ENCODE measurements at places on chromosomes 11 and 22.

DNA sequence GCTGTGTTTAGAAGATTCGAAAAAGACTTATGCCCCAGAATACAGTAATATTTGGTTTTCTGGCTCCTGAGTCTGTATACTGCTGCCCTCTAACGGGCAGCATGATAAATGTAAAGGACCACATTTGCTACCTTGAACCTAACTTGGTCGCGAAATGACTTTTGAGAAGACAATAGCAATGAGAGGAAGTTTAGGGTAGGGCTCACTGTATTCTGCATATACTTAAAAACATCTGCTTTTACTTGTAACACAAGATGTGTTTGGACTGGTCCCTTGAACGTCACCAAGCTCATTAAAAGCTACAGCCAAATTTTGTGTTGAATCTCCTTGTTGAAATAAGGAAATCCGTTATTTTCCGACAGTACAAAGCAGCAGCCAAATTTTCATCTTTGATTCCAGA, 309.1 kb downstream of the SWAP70 start:
- DNase-seq, result peak; percentile 71

GRCh38 chr11:112613051-112613972, 347.9 kb upstream of the NCAM1 start:
- no peak for DNase-seq

DNA sequence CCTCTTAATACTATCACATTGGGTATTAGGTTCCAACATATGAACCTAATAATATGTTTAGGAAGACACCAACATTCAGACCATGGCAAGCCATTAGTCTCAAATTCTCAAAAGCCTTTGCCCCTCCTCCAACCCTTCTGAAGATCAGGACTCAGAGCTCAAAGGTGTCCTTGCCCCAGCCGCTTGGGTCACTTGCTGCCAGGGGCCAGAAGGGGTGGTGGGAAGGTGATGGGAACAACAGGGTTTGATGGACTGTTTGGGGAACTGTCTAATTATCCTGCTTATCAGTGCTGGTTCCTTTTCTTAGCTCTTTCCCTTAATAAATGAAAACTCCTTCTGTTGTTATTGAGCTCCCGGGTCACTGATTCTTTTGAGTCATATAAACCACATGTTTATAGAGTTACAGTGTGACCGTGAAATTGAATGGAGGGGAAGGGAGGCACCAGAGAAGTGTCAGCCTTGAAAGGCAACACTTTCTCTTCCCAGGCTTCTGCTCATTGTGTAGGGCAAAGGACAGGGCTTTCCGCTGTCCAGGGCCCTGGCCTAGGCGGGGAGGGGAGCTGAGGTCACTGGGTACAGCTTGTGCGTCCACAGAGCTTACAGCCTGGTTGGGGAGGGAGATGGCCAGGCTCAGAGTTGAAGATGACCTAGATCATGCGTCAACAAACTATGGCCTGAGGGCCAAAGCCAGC, 105.1 kb downstream of the FBXO7 start:
- DNase-seq, result no peak

DNA sequence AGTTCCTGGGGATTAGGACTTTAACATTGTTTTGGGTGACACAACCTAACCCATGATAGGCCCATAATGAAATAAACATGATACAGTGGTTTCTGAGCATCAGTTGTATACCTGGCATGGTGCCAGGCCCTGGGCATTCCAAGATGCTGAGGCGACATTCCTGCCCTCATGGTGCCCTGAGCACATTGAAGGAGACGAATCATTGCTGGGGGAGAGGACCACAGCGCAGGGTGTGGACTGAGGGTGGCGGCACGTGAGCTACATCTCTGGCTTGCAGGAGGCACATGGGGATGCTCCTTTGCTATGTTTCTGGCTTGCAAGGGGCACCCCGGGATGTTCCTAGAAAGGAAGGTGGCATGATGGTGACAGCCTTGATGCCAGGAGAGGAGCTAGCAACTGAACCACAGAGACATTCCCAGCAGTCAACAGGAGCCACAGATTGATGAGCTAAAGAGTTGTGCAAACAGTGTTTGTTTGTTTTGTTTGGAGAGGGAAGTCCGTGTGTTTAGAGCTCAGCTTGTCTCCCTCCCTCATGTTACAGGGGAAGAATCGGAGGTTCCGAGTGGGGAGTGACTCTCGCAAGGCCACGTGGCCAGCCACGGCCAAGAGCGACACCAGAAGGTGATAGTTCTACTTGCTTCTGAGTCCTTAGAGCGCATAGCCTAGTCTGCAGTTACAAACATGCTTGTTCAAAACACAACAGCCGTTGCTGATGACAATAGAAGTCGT, 106.4 kb downstream of the MIAT start:
- DNase-seq, result no peak

- peak; percentile 6 for DNase-seq
Observed at GRCh38 chr11:2208691-2209369, 37.2 kb upstream of the TH start.

GRCh38 chr22:45531441-45532234, 29.0 kb downstream of the FBLN1 start:
- no peak for DNase-seq

- DNase-seq, result no peak
Observed at GRCh38 chr22:20395181-20395906, 1.4 kb downstream of the ZNF74 start.

DNA sequence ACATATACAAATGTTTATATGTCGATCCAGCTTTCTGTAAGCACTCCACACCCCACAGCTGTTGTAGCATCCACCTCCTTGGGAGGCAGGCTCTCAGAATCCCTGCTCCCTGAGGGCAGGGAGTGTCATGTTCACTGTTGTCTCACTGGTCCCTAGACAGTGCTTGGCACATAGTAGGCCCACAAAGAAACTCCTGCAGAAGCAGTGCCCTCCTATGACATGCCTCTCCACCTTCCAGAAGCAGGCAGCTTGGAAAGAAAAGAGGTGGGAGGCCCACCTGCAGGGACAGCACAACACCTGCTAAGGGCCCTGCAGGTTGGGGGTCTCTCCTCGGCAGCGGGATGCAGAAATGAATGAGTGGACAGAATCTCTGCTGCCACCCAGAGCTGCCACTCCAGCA, 11.1 kb upstream of the CDC42EP2 start:
- no peak for DNase-seq

- DNase-seq, result no peak
Observed at GRCh38 chr11:118184784-118185579, 8.5 kb upstream of the SCN2B start.

- no peak for DNase-seq
Observed at GRCh38 chr11:2518983-2519340, 74.2 kb downstream of the KCNQ1 start.

- no peak for DNase-seq
Observed at GRCh38 chr11:128331317-128331716, 256.0 kb downstream of the ETS1 start.

GRCh38 chr22:50691521-50691920, 18.9 kb downstream of the SHANK3 start:
- no peak for DNase-seq

- no peak for DNase-seq
Observed at GRCh38 chr11:115256397-115257197, 247.6 kb downstream of the CADM1 start.

- no peak for DNase-seq
Observed at GRCh38 chr22:44394246-44395117, 81.7 kb upstream of the SHISAL1 start.

DNA sequence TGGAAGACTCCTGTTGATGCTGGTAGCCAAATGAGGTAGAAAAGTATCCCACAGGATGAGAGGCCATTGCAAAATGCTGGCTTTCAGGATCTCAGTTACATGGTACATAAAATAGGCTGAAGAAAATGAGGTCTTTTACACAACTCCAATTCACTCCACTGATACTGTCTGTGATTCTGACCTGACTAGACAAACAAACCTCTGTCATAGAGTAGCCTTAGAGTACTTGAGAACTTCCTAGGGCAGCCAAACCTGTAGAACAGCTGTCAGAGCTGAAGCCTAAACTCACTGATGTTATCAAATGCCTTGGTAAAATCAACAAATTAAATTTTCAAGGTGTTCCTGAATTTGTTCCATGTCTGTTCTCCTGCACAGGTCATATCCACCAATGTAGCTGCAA, 26.2 kb upstream of the POGLUT3 start:
- DNase-seq, result no peak

GRCh38 chr11:117333917-117334316, 6.3 kb downstream of the CEP164 start:
- DNase-seq, result no peak

GRCh38 chr11:75001686-75002085, 13.0 kb downstream of the NEU3 start:
- DNase-seq, result no peak

DNA sequence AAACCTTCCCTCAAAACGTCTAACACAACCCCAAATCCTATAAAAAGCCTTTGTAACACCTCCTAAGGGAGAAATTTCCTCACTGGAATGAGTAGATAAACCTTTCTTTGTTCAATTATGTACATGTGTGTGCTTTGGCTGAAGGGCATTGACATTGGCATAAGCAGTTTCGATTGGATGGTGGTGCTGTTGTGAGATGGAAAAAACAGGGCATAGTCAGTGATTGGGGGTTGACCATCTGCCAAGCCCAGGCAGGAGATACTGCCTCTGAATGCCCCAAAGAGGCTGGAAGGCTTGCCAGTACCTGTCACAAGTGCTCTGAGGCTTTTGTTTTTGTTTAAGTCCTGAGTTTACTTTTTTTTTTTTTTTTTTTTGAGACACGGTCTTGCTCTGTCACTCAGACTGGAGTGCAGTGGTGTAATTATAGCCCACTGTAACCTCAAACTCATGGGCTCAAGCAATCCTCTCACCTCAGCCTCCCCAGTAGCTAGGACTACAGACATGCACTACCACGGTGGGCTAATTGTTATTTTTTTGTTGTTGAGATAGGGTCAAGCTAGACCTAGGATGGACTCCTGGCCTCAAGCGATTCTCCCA, 1.2 kb upstream of the CCDC117 start:
- no peak for DNase-seq

DNA sequence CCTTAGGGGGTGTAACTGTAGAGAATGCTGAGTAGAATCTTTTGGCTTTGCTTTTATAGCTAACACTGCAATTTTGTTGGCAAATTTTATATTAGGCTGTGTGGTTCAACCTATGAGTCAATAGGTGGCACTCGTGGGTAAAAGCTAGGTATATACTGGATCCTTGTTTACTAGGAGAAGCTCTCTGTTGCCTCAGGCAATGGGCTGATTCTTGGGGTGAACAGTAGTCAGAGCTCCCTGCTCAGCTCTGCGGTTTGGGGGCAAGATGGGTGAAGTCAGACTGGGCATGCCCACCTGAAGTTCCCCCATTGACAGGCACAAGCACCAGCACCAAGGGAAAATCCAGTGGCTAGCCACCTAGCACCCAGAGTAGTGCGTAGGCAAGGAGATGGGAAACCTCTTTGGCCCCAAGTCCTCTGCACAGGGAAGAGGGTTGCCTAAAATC, 238.7 kb downstream of the FAM181B start:
- DNase-seq, result no peak

DNA sequence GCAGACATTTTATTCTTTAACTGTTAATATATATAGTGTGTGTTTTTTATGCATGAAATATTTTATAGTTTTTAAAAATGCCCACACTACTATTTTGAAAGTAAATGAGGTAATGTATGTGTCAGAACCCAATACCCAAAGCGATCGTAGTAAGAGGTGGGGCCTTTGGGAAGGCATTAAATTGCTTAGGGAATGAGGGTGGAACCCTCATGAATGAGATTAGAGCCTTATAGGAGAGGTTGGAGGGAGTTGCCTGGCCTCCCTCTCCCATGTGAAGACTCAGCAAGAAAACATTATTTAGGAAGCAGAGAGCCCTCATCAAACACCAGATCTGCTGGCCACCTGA, 11.1 kb downstream of the KLHL35 start:
- DNase-seq, result no peak

DNA sequence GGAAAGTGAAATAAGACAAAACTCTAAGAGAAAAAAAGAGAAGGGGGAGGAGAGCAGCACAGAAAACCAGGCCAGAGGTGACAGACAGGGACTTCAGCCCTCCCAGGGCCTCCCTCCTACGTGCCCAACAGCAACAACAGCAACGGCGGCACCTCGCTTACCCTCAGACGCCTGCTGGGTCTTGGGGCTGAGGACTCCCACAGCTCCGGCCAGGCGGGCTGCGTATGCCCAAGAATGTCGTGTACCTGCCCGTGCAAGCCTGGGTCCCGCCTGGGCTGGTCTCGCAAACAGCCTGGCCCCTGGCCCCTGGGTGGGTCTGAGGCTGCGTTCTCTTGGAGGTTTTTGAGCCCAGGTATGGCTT, 30.5 kb downstream of the ARAP1 start:
- DNase-seq, result no peak

GRCh38 chr11:124747406-124748099, 4.5 kb downstream of the VSIG2 start:
- no peak for DNase-seq

- DNase-seq, result no peak
Observed at GRCh38 chr22:21940521-21940920, 12.1 kb downstream of the PPM1F start.

- DNase-seq, result peak; percentile 28
Observed at GRCh38 chr22:22156716-22157347, 87.8 kb upstream of the VPREB1 start.

GRCh38 chr11:116833816-116834534, 3.4 kb downstream of the APOA1 start:
- DNase-seq, result no peak

GRCh38 chr11:17385492-17385891, 3.0 kb downstream of the KCNJ11 start:
- DNase-seq, result no peak

DNA sequence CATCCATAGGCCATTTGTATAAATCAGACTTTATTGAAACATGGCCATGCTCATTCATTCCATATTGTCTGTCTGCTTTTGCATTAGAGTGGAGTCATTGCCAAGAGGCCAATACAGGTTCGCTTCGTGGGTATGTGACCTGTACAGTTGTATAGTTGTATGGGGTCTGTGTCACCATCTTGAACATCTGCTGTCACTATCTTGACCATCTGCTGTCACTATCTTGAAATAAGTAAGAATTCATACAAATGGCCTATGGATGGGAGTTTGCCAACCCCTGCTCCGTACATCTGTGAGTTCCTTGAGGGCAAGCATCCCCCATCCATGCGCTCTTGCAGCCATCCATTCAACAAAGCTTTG, 44.4 kb upstream of the ANO1 start:
- DNase-seq, result no peak

DNA sequence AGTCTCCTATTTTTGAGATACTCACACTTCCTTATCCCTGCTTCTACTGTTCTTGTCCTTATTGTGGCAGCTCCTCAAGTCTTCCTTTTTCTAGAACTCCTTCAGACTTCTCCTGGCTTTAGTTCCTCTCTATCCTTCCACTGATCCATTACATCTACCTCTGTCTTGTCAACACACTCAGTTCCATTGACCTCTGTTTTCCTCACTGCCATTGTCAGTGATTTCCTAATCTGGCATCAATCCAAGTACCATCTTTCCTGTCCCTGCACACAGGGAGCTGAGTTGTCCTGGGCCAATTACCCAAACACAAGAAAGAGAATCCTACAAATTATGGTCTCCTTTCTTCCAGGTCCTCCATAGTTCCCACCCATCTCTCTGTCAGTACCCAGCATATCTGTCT, 27.9 kb upstream of the RIC3 start:
- no peak for DNase-seq

DNA sequence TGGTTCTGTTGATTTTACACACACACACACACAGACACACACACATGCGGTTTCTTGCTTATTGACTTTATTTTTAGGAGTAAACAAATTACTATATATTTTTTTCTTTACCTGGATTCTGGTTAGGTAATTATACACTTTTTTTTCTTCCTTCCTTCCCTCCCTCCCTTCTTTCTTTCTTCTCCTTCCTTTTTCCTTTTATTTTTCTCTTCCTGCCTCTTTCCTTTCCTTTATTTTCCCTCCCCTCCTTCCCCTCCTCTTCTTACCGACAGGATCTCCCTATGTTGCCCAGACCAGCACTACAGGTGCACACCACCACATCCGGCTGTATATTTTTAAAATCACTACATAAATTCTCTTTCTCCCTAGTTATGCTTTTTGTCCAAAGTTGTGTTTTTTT, 3.1 kb upstream of the SPDYC start:
- no peak for DNase-seq
